Thoracic aorta (tissue), 2 donors: ENCODE measurements at places on chromosomes 1 and 21. TPM values are rescaled to one million over a fixed set of nuclear protein-coding genes. Genes with fewer than 3 reads are reported as not detected.

The AMY1C gene
- total RNA-seq = not detected

The TTC13 gene
- total RNA-seq = 35.0 TPM

The NMNAT2 gene
- 1.1 TPM for total RNA-seq

The S100A9 gene
- total RNA-seq = 138 TPM

The AGTRAP gene
- 44.1 TPM for total RNA-seq

The CCSAP gene
- 3.8 TPM for total RNA-seq

The ASAP3 gene
- 50.4 TPM for total RNA-seq

The SAMD13 gene
- 1.8 TPM for total RNA-seq
